ENCODE measurements at places on chromosomes 1 and 21.

GRCh38 chr1:211377539-211378450, 51.2 kb downstream of the TRAF5 start:
- no peak for DNase-seq

DNA sequence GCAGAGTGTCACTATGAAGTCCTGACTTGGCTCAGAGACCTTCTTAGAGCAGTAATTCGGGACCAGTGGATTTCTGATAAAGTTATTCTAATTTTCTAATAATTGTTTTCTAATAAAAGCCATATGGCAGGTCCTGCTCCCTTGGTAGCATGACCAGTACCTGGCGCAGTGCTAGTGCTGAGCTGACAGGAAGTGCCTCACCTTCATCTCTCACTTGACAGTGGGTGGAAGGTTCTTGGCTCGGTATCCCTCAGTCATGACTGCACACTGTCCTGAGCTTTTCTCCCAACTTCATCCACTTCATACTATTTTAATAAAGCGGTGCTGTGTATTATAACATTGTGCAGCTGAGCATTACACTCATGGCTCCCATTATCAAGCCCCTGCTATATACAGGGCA, 14.1 kb downstream of the VANGL1 start:
- no peak for DNase-seq

DNA sequence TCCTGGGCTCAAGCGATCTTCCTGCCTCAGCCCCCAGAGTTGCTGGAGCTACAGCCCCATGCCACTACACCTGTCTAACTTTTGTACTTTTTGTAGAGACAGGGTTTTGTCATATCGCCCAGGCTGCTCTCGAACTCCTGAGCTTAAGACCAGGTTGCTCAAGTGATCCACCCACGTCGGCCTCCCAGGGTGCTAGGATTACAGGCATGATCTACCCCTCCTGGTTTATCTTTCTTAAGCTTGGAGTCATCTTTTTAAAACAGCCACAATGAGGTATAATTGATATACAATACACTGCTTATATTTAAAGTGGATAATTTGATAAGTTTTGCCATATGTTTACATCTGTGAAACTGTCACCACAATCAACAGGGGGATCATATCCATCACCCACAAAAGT, 25.4 kb upstream of the WDR26 start:
- DNase-seq = no peak

GRCh38 chr1:174337000-174337681, 110.6 kb upstream of the GPR52 start:
- no peak for DNase-seq

- no peak for DNase-seq
These were observed at the start of gene ZBTB7B for GRCh38 chr1:155002464-155003226. Gene ZBTB7B, plus strand, starts transcription at chr1:155002802. Its CDS starts 11,859 bp downstream, at chr1:155014661.

GRCh38 chr1:55572878-55573734, 357.9 kb upstream of the USP24 start:
- no peak for DNase-seq

- DNase-seq = no peak
These were observed 199.4 kb upstream of the CACYBP start for GRCh38 chr1:174800216-174800851.

DNA sequence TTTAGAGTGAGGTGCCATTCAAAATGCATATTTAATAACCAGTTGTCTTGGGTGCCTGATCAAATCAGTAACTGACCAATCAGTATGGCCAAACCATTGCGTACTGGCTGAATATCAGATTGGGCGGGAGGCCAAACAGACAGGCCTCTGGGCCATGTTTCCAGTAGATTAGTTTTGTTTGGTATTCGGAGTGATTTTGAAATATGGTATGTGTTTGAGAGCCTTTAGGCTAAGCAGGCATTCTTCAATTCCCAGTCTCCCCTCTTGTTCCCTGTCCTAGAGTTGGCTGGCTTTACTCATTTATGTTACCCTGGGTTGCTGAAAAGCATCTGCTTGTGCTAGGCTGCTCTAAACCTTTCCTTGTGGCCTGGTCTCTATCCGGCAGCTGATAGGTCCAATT, 80.1 kb downstream of the BACH1 start:
- DNase-seq = no peak

DNA sequence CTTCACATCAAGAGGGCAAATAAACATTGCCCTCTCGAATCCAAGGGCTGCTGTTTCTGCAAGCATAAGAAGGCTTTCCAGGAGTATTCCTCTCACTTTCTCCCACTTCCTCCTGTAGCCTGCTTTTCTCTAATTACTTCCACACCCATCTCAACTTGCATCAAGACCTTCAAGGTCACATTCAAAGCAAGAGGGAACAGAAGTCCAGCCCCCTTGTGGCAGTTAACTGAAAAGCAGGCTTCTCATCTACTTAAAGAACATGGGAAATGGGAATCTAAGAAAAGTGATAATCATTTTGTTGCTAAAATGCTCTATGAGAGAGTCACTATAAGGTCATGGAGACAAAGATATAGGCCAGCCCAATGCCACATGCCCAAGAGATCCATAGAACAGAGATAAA, 874.4 kb downstream of the KCNT2 start:
- DNase-seq = no peak

DNA sequence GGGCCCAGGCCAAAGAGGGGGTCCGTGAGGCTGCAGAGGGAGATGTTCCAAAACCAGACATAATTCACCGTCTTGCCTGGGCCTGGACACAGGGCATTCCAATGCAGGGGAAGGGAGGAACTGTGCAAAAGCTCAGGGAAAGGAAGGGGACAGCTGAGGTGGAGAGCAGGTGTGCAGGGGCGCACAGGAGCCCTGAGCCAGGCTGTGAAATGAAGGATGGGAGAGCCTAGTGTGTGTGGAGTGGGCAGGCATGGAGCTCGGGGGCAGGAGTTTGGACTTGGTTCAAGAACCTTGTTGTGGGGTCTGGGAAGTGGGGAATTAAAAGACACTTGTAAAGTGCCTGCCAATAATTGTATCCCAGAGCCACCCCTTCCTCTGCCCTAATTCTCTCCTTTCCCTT, 2.3 kb downstream of the TNNI1 start:
- no peak for DNase-seq

- DNase-seq = no peak
These were observed 25.2 kb downstream of the VAMP4 start for GRCh38 chr1:171716616-171717015.

DNA sequence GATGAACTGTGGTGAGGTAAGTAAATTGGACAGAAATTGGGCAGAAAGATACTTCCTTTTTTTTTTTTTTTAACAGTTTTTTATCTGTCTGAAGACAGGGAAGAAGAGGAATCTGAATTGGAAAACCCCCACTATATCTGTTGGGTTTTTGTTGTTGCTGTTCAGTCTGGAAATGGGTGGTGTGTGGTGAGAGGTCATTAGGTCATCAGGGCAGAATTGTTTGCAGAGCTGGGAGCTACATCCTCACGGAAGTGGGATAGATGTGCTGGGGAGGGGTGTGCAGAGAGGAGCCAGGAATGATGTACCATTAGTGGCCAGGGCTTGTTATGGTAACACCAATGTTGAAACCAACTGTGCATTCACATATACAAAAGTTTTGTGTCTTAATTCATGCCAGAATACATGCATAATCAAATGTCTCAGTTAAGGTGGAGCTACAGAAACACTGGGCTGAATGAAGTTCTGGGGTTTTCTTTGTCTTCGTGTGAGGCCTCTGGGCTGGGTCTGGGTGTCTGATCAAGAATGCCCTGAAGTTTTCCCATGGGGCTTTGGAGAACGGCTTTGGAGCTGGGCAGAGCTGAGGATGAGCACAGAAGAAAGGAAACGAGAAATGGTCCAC, 12.4 kb downstream of the USP25 start:
- no peak for DNase-seq

DNA sequence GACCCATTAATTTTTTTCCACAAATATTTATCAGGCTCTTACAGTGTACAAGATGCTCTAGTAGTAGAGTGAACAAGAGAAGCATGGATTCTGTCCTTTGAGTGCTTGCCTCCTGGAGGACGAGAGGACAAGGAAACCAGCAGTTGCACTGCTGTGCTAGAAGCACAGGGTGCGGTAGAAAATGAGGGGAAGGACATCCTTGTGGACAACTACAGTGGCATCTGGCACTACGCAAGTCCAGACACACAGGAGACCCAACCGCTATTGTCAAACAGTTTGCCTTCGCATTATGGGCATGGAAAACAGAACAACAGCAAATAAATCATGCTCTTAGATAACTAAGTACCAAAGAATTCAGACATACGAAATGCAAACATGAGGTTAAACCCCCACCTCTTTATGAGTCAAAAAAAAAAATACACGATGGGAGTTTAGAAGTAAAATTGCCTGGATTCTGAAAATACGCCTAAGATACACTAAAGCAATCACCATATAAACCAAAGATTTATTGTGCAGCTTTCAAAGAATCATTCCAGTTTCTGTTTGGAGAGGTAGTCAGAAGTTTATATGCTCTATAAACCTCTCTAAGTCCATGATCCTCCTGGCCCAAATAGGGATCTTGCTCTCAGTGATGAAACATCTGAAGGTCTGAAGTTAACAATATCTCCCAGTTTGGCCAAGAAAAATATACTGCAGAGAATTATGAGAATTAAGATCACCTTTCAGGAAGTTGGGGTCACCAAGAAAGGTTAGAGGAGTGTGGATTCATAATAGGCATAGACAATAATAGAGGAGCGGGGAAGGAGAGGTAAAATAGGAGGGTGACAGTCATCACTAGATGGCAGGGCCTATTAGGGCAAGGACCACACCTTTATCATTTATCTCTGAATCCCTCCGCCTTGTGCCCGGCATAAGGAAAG, 307.8 kb downstream of the NFIA start:
- DNase-seq = no peak

- no peak for DNase-seq
These were observed 3.0 kb upstream of the NEK7 start for GRCh38 chr1:198153804-198154203.

- no peak for DNase-seq
These were observed 581.0 kb downstream of the AJAP1 start for GRCh38 chr1:5235355-5235899.

GRCh38 chr21:17796037-17796403, 23.1 kb downstream of the C21orf91 start:
- no peak for DNase-seq

DNA sequence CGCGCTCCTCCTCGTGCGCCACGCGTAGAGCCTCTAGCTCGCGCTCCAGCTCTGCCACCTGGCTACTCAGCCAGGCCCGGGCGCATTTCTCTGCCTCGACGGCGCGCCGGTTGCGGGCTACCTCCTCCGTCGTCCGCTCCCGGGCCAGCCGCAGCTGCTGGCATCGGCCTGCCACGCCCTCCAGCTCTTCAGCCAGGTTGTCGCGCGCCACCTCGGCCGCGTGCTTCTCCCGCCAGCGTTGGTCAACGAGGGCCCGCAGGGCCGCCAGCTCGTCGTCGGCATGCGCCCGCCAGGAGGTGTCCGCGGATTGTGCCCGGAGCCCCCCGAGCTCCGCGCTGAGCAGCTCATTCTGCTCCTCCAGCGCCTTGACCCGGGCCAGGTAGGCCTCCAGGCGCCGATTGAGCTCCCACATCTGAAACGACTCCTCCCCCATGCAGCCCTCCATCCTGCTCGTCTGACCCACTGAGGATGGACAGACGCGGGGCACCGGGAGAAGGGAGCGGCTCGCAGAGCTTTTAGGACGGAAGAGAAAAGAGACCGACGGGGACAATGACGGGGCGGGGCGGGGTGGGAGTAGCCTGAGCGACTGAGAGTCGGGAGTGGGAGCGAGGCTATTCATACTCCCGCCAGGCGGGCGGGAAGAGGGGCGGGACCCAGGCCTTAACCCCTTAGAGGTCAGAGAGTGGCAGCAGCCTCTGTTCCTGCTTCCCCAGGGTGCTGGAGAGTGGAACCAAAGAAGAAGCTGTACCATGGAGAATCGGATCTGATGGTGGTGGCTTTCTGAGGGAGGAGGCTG, at the start of gene NES:
Gene NES (minus strand): TSS at position 588 of the 796 bp plus-strand sequence. CDS start 143 bp downstream, at position 445.
- no peak for DNase-seq

GRCh38 chr1:16022393-16022792, 557 bp downstream of the CLCNKA start:
- DNase-seq = no peak

DNA sequence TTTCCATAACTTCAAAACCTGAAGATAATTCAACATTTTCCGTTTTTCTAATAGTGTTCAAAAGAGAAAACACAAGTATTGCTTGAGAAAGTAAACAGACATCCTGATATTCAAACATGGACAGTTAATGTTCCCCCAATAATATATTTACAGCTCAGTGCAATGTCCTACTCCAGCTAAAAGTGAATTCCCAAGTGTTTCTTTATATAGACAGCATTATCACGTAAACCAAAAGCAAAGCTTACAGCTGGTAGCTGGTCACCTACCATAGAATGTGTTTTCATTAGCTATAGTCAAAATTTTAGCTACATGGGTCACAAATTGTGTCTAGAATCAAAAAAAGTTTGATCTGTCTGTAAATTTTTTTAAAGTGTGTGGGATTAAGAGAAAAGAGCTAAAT, 34.9 kb downstream of the WLS start:
- DNase-seq = no peak

DNA sequence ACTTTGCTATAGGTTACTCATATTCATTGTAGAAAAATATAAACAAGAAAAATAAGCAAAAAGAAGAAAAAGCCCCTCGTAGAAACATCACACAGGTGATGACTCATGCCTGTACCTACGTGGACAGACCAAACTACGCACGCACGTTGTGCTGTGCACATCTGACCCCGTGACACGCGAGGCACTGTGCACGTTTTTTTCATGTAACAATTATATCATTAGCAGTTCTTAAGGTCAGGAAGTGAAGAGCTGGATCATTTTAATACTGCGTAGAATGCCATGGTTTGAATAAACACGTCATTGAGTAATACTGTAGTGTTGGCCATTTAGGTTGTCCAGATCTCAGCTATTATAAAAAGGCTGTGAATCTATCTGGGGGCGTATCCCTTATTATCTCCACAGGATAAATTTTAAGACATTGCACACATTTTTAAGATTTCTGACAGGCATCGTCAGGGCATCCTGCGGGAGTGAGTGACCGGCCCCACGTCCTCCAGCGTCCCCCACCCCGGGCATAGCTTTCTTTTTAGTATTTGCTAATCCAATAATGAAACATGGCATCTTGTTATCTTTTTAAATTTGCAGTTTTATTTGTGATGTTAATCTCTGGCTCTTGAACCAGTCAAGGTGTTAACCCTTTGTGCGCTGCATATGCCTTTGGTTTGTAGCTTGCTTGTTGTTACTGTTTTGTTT, 23.4 kb upstream of the ADARB1 start:
- DNase-seq = no peak

DNA sequence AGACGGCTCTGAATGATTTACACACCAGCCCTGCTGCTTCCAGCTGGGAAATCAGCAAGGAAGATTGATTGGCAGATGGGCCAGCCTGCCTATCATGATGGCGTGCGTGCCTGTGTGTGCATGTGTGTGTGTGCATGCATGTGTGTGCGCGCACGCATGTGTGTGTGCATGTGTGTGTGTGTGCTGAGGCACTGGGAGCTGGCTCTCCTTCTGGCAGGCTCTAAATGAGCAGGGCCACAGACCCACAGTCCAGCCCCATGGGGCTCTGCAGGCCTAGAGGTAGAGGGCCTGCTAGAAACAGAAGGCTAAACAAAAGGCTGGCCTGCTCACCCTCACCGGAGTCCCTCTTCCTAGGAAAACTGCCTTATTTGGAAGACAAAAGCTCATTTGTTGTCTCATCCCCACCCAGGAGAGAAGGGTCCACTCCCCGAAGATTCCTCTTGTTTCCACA, 6.0 kb downstream of the KLHDC8A start:
- no peak for DNase-seq

Measured in stimulated activated CD8-positive, alpha-beta memory T cell treated with anti-CD3 and anti-CD28 coated beads, Interleukin-7, amount 100 ng/mL, for 1 hour (primary cell).